ENCODE measurements at places on chromosomes 5 and 9.

- DNase-seq: no peak
Measured at GRCh38 chr5:121853850-121854249, 2.2 kb downstream of the FTMT start.

DNA sequence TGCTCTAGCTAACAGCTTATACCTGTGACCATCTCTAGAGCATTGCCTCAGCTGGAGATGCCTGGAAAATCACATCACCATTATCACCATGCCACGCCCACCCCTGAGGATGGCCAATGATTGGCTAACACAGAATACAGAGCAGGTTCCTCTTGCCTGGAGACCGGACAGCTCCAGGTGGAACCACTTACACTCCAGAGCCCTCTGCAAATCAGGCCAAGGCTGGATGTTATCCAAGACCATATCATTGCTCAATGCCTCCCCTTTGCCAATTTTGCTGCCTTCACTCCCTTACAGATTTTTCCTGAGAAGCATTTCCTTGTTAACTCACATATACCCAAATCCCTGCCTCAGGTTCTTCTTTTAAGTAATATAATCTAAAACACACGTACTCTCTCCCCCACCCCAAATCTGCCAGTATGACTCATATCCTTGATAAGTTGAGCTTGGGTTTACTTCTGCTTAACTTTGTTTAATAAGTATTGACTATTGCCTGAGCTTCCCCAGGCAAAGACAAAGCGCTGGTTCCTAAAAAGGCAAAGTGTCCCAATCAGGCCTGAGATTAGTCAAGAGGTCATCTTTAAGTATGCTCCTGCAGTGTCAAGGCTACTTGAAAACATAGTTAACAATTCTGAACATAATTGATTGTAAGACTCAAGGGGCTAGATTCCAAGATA, 309.6 kb downstream of the EPB41L4A start:
- peak; percentile 95 for DNase-seq

DNA sequence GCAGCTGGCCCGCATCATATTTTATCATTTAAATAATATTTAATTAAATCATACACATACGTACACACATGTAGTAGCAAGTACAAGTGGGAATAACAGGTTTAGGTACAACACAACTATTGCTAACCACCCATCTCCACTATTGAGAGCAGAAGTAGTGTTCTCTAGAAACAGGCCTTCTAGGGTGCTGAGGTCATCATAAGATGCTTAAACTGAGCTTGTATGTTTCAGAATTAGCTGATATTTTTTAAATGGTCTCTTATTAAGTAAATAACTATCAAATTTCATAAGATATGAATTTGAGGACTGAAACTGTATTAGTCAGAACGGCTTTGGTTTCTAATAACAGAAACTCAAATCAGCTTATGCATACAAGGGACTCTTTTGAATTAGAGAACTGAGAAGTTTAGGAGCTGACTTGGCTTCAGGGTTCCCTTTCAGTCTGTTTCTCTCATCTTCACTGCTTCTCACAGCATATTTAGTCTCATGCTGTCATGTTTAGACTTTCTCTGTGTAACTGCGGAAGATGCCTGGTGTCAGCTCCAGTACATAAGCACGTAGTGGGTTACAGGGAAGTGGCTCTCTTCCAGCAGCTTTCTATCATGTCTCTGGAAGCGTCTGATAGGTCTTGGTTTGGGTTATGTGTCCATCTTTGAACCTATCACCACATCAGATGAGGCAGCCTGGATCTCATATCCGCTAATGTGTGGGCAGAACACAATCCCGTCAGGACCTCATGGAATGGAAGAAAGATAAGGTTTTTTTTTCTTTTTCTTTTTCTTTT, 25.0 kb upstream of the OCLN start:
- no peak for DNase-seq

DNA sequence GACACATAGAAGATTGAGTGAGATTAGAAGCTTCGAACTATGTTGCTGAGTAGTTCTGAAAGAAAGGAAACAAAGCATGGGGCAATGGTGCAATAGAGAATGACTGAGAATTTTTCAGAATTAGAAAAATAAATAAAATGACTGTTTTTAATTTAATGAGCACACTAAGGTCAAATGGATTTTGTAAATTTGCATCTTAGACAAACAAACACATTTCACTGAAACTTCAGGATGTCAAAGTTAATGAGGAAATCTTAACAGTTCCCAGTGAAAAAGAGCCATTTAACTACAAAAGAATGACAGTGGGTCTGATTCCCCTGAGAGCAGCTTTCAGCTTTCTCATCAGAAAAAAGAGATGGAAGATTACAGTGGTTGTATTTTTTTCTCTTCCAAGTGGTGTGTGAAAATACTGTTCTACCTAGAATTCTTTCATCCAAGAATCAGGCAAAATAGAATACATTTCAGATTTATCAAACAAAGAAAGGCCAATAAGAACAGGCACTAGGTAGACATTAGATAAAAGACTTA, 591.9 kb downstream of the SEMA5A start:
- DNase-seq: no peak

DNA sequence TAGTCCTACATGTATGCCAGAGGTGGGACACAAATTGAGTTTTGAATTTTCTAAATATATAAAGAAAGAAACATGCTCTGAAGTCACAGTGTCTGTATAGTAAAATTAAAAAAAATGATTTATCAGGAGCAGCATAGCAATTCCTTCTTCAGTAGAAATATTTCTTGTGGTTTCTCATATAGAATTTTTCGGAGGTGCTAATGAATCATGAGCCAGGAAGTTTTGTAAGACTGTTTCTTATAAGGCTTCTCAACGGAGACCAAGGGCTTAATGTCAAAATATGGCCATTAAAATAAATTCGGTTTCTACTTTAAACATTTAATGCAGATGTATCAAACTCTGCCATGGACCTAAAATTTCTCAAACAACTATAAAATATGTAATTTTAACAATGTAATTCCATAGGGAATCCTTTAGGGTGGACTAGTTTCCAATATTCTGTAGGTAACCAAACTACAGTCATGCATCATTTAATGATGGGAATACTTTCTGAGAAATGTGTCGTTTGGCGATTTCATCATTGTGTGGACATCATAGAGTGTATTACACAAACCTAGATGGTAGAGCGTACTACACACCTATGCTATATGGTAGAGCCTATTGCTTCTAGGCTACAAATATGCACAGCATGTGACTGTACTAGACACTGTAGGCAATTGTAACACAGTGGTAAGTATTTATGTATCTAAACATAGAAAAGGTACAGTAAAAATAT, 66.3 kb downstream of the ANKRD55 start:
- peak; percentile 78 for DNase-seq

GRCh38 chr9:137083394-137084004, 3.3 kb upstream of the MAN1B1 start:
- DNase-seq: peak; percentile 97

GRCh38 chr5:124136609-124137008, 609.8 kb downstream of the ZNF608 start:
- DNase-seq: no peak

DNA sequence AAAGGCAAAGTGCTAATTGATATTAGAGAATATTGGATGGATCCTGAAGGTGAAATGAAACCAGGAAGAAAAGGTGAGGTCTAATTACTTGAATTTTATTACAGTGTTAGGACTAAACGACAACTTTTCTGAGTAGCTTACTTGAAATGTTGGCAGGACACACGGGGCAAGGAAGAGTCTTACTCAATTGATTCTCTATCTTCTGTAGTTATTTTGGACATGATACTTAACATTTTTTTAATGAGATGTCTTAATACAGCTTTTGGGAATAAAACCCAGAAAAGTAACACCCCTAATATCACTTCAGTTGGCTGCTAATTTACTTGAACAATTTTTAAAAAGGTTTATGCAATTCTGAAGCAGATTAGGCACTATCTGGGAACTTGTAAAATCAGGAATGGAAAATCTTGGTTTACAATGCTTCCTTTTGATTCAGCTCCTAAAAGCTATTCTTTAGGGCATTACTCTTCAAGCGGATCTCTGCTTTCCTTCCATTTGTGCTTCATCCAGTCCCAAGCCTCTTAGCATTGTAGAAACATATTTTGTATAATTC, 13.7 kb downstream of the SUB1 start:
- DNase-seq: no peak

GRCh38 chr5:112419986-112420864, 1.1 kb upstream of the EPB41L4A start:
- peak; percentile 38 for DNase-seq

- DNase-seq: peak; percentile 70
Measured at GRCh38 chr5:96942911-96943310, 7.0 kb downstream of the LNPEP start.

DNA sequence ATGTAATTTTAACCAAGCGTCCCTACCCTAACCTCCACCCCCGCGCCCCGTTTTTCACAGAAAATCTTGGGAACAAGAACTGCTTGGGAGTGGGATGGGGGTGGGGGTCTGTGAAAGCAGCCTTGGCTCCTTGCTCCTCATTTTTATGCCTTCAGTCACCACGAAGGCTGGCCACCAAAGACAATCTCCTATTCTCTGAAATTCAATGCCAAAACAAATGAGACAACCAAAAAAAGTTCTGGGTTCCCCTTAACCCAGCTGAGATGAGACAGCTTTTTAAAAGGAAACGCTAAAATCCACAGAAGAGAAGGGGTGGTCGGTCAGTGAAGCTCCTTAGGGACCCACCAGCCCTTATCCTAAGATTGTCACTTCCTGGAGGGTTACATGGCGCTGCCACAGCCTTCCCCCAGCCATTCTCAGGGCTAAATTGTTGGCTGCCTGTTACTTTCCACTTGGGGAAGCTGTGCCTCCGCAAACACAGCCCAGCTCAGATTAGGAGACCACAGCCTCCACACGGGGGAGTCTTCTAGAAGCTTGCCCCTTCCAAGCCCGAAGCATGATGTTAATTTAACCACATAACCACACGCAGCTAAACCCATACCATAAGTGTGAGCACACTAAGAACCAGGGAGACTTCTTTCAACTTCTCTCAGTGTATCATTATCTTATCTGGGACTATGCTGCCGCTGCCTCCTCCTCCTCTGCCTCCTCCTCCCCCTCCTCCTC, 136.3 kb downstream of the FOXD1 start:
- DNase-seq: peak; percentile 99

DNA sequence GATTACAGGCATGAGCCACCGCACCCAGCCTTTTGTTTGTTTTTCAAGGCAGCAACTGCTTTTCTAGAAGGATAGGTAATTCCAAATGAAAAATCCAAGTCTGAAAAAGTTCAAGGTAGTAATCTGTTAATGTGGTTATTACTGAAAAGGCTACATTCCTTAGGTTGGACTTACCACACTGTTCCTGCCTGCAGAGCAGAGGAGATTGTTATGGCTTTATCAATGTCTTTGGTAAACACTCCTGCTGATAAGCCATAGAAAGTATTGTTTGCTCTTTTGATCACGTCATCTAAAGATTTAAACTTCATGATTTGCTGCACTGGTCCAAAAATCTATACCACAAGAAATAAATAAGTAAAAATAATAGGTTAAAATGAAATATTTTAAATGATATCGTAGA, 43.4 kb downstream of the ALDH1A1 start:
- no peak for DNase-seq

GRCh38 chr5:77499441-77499840, 7.3 kb upstream of the WDR41 start:
- DNase-seq: no peak

- peak; percentile 28 for DNase-seq
Measured at GRCh38 chr9:114263853-114264510, 58.9 kb upstream of the ORM1 start.

- DNase-seq: no peak
Measured at GRCh38 chr5:62547945-62548630, 30.5 kb upstream of the LRRC70 start.

DNA sequence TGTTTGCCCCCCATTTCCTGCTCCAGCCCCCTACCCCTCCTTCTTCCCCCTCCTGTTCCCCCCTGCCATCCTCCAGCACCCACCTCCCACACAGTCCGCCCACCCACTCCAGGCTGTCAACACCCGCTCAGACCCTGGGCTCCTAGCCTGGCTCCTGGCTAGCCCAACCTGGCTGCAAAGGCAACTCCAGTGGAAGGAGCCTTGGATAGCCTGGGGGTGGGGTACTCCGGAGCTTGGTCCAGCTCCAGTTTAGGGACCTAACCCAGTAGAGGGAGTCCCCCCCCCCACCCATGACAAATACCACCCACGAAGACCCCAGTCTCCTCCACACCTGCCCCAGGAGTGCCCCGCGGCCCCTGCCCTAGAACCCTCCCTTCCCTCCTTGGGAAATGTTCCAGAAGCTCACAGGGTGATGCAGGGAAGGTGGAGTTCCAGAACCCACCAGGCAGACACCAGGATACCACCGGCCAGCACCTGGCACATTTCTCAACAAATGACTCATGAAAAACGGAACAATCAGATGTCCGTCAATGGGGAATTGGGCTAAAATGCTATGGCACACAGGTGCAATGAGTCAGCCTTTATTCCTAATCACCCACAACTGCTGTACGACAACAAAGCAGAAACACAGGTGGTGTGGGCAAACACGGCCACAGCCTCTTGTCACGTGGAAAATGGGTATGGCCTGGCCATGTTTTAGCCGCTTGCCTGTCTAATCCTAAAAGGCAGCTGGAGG, 901 bp upstream of the SLC12A7 start:
- no peak for DNase-seq

DNA sequence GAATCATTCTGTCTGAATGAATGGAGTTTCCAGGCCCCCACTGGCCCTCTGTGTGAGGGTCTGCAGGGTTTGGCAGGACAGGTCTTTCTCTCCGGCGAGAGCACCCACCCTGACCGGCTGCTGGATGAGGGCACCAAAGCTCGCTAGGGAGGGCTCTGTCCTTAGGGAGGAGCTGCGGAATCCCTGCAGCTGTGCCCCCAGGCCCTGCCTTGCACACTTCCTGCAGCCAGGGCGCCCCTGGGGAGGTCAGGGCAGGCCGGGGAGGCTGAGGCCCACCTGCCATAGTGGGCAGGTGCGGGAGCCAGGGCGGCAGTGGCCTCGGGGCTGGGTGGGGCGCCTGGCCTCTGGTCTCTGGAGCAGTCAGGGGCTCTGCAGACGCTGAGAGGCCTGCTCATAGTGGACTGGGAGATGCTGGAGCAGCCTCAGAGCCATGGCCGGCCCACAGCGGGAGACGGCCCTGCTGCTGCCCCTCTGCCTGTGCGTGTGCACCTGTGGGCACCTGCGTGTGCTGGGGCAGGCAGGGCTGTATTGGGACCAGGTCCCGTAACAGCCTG, 36.1 kb downstream of the EXOC3 start:
- no peak for DNase-seq

DNA sequence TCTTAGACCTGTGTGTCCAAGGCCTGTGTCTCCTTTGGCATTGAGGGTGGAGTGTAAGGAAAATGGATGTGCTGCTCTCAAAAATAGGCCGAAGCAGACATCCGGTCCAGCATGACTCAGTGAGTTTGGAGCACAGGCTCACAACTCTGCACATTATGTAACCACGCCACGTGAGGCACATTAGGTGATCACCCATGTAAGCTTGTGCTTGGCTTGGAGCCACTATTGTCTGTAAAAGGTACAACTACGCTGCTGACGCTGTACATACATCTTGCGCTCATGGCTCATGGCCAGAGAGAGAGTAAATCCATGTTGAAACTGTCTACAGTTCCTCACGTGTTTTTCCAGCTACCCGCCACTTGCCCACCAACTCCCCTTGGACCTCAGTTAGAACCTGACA, 177.5 kb downstream of the PDE4D start:
- DNase-seq: no peak
